ENCODE measurements at places on chromosomes 1 and 21.
A peak's percentile ranks its signal among the peaks of the same experiment; 100 is the strongest.

- no peak for DNase-seq
These were observed 24.6 kb downstream of the LAMC2 start for GRCh38 chr1:183210681-183211080.

DNA sequence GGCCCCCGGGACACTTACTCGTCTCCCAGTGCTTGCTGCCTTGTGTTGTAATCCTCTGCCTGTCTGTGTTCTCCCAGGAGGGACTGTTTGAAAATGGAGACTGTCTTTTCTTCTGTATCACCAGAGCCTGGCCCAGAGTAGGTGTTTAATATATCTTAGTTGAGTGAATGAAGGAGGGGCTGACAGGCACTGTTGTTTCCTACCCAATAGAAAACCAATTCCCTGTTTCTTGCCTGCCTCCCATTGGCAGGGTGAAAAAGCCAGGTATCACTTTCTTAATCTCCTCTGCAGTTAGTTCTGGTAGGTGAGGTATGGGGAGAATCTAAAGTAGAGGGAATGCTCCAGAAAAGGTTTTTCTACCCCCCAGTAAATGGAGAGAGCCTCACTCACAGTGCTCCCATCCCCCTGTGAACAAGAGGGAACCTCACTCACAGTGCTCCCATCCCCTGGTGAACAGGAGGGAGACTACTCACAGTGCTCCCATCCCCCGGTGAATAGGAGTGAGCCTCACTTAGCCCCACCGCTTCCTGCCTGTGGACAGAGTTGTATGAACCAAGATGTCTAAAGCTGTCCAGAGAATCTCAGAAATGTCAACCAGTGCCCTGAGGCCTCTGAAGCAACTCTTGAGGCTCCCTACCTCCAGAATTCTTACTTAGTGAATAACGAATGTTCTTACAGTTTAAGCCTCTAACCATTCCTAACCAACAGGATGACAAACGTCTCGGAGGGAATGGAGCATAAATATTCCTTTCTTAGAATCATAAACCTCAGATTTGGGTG, at the start of gene GJA5:
GJA5 (minus strand) TSS at position 122 of the 780 bp plus-strand sequence. CDS start 1,364 bp downstream, outside the sequence.
- DNase-seq: no peak

- no peak for DNase-seq
These were observed 10.5 kb downstream of the EVI5 start for GRCh38 chr1:92774407-92774806.

GRCh38 chr1:98045767-98046641, 125.2 kb upstream of the DPYD start:
- DNase-seq: no peak

- no peak for DNase-seq
These were observed 11.2 kb downstream of the CLEC20A start for GRCh38 chr1:178485541-178485981.

GRCh38 chr1:217311766-217312165, 319.1 kb downstream of the GPATCH2 start:
- DNase-seq: no peak

GRCh38 chr1:112878321-112878720, 77.7 kb downstream of the SLC16A1 start:
- no peak for DNase-seq

- DNase-seq: no peak
These were observed 28.0 kb upstream of the PLEKHG5 start for GRCh38 chr1:6519491-6519934.

DNA sequence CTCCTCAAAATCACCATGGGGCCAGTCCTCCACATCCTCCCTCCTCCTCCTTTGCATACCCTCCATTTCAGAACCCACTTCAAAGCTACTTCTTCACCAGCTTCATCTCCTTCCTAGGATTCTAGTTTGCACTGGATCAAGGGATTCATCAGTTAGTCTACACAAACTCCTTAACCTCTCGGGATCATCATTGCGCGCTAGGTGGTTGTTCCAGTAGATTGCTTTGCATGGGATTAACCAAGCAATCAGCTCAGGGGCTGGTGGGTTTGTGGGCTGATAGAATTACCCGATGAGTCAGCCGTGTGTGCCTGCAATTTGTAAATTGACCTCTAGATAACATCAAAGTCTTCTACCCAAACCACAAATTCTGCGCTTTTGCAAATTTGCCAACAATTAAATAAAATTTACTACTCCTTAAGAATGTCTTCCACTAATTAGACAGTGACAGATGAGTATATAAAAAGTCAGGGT, 7.7 kb downstream of the KANK4 start:
- no peak for DNase-seq

DNA sequence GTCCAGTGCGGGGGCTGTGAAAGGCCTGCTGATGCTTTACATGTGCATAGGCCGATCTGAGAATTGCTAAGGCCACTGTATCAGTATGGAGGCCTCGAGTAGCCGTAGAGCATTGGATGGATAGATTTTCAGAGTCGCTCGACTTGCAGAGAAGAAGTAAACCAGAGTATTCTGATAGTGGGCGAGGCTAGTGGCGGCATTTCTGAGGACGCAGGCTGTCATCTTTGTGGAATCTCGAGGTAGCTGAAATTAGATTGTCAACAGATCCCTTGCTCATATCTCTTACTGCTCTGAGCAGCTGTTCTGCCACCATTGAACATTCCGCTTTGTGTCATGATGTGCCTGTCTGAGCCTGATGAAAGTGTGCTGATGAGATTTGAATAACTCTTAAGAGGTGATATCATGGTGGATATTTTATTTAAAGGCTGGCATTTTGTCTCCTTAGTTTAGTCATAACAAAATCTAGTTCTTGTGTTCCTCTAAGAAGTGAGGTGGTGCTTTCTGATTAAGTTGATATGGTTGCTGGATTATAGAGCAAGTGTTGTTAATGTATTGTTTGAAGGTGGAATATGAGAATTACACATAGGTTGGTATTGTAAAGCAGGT, 1.5 kb downstream of the KIF1B start:
- DNase-seq: no peak

GRCh38 chr1:233982827-233983518, 78.5 kb downstream of the SLC35F3 start:
- no peak for DNase-seq

- DNase-seq: peak; percentile 42
These were observed 12.6 kb upstream of the ADORA3 start for GRCh38 chr1:111516005-111516535.
